GM04504 (cell line): ENCODE measurements at places on chromosomes 3 and 15.

DNA sequence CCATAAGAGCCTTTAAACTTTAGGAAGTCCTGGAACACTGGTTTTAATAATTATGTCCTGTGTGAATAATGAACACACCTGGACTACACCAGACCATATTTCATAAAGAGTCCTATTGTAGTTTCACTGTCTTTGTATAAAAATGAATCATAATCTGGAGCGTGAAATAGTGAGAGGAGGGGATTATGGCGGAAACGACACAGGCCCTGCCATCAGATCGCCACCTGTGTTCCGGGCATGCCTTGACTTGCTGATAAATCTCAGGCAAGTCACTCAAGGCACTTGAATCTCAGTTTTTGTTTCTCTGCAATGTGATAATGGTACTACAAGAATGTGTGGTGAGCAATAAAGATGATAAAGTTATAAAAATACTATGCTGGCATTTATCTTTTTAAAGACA is 995.5 kb downstream of the MCTP2 start:
- no peak for DNase-seq

DNA sequence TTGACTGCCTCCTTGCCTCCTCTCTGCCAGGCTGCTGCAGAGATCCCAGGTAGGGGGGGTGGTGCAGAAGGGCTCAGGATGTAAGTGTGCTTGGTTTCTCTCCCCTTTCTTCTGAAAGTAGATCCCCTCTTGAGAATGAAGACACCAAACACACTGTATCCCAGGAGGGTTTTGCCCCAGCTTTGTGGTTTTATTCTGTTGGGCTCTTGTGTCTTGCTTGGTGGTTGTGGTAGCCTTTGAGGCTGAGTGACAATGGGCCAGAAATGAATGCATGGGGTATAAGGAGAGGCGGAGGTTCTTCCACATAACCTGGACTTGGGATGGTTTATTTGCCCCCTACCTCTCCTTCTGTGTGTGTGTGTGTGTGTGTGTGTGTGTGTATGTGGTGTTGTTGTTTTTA is 5.7 kb downstream of the PDIA5 start:
- no peak for DNase-seq

- no peak for DNase-seq
These were observed 30.2 kb upstream of the PYGO1 start for GRCh38 chr15:55618387-55618786.

- no peak for DNase-seq
These were observed 232.3 kb upstream of the MRPL3 start for GRCh38 chr3:131735116-131735515.

- DNase-seq, result no peak
These were observed 3.5 kb downstream of the FURIN start for GRCh38 chr15:90871716-90872485.

GRCh38 chr3:105829871-105830622 is 38.8 kb downstream of the CBLB start:
- DNase-seq, result no peak

GRCh38 chr15:37095770-37096557 is 4.4 kb downstream of the MEIS2 start:
- no peak for DNase-seq

GRCh38 chr3:140832883-140833282 is 108.8 kb upstream of the SLC25A36 start:
- no peak for DNase-seq

DNA sequence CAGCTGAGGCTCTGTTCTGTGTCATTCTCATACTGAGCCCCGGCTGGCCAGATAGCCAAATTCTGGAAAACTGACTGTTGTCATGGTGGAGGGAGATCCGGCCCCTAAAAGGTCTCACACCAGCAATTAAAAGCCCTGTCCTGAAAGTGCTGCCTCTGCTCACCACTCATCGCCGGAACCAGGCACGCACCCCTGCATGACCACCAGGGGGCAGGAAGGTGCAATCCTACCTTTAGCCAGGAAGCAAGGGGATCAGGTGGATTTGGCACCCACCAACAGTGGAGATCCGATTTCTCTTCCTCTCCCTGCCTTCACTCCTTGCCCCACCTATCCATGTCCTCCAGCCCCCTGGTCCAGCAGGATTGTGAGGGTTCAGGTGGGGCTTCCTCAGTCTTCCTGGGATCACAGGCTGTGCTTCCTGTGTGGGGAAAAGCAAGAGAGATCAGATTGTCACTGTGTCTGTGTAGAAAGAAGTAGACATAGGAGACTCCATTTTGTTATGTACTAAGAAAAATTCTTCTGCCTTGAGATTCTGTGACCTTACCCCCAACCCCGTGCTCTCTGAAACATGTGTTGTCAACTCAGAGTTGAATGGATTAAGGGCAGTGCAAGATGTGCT is 16.1 kb upstream of the CACNA2D2 start:
- DNase-seq, result peak; percentile 6

DNA sequence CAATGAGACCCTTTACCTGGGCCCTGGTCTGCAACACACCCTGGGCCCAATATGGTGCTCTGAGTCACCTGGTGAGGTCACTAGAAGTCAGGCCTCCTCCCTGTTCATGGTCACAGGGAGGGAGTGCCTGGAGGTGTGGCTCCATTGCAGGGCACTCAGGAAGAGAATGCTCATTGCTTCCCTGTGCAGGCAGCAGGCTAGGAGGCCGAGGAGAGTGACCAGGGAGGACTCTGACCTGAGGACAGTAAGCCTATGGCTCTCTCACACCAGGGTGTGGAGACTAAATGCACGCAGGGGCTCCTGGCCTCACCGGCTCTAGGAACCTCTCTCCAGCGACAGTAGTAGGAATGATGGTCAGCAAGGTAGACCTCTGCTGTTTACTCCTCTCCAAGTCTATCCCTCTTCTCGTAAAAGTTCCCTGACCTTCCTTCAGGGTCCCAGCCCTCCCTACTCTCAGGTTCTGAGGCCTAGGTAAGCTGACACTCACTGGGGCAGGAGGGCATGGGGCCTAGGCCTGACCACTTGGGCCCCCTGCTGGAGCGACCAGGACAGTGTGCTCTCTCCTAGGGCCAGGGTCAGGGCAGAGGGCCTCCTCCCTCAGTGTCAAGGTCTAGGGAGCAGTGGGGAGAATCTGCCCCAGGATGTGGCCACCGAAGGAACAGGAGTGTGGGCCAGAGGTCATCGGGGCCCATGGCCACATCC is 9.6 kb upstream of the SLCO2A1 start:
- no peak for DNase-seq

DNA sequence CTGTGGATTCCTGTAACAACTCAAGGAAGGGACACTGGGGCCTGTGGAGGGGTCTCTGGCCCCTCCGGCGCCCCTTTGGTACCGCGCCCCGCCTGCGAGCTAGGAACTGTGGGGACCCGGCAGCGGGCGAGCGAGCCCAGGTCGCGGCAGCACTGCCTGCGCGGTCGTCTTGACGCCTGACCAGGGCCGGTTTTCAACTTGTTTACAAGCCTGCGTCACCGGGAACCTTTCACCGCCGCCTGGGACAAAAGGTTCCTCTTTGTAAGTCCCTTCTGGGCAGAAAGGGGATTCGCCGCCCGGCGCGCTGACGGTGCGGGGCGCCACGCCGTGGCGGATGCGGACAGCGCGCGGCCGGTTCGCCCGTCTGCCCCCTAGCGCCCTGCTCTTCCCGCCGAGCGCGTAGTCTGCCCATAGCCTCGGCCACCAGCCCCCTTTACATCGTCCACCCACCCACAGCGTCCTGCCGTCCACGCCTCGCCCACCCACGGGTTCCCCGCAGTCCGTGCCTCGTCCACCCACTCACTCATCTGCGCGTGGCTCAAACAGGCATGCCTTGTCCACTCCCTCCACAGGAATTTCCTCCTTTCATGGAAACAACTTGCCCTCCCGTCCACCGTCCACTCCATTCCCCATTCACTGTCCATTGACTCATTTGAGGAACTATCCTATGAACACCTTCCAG is 5.5 kb upstream of the CFAP100 start:
- peak; percentile 59 for DNase-seq

DNA sequence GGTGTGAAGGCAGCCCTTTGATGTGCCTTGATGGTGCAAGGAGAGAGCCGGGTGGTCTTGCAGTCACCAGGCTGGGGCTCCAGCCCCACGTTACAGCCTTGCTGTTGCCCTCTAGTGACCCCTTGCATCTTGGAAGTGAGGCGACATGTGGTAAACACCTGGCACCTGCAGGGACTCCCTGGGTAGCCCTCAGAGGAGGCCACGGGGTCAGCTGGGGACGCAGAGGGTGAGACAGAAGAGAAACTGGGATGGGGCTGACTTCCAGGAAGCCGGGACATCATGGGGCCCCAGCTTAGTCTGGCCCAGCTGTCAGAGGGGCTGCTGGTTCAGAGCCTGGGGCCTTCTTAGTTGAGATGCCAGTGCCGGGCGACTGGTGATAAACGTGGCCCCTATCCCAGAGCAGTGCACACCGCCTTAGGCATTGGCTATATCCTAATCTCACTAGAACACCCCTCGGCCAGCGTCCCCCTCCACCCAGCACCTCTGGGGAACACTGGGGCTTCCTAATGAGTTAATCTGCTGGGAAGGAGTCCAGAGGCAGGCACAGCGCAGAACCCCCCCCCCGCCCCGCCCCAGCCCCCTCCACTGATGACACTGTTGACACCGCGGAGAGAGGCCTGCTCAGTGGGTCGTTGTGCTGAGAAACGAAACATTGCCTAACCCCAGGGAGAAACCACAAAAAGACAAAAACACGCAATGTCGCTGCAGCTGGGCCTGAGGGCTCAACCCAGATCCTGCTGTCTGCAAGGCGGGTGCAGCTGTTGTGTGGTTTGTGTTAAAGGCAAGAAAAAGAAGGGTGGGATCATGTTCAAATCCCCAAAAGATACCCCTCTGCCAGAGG is 60.5 kb upstream of the KLF13 start:
- peak; percentile 14 for DNase-seq

GRCh38 chr3:73765878-73766545 is 141.3 kb upstream of the PDZRN3 start:
- no peak for DNase-seq

DNA sequence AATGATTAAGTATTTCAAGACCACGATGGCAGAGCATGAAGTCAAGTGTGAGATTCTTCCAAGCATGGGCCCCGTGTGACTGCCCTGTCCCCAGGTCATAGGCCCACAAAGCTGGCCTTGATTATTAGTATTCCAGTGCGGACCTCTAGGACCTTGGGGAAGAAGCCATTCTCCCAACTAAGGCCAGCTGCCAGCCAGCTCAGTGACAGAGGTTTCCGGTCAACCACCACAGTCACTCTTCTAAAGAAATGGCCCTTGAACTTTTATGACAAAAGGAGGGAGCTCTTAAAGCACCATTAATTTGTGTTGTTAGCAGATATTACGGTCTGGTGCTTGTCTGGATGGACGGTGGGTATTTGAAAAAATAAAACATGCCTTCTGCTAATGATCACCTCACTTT is 28.0 kb downstream of the FAM3D start:
- no peak for DNase-seq

DNA sequence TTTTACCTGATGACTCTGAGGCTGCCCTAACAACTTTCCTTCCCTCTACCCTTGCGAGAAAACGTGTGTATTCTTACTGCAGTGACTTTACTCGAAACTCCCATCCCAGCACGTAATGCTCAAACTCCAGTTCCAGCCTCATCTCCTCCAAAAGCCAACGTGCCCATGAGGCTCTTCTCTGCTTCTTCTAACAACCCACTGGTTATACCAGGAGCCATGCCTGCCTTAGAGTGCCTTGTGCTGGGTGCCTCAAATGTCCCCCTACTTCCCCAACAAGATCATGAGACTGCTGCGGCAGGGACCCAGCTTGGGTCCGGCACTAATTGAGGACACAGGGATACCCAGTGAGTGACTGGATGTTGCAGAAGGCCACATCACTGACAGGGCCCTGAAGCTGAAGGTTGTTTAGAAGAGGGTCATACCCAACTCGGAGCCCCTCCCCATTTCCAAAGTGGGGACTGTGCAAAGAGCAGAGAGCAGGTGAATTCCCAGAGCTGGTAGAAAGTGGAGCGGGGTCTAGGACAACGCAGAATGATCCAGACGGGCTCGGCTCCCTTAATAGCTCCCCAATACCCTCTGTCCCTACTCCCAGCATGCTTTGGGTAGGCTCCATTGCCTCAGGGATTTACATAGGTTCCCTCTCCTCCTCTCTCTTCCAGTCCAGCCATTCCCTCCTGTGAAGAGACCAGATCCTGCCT is 71.4 kb downstream of the BDH1 start:
- DNase-seq, result no peak

DNA sequence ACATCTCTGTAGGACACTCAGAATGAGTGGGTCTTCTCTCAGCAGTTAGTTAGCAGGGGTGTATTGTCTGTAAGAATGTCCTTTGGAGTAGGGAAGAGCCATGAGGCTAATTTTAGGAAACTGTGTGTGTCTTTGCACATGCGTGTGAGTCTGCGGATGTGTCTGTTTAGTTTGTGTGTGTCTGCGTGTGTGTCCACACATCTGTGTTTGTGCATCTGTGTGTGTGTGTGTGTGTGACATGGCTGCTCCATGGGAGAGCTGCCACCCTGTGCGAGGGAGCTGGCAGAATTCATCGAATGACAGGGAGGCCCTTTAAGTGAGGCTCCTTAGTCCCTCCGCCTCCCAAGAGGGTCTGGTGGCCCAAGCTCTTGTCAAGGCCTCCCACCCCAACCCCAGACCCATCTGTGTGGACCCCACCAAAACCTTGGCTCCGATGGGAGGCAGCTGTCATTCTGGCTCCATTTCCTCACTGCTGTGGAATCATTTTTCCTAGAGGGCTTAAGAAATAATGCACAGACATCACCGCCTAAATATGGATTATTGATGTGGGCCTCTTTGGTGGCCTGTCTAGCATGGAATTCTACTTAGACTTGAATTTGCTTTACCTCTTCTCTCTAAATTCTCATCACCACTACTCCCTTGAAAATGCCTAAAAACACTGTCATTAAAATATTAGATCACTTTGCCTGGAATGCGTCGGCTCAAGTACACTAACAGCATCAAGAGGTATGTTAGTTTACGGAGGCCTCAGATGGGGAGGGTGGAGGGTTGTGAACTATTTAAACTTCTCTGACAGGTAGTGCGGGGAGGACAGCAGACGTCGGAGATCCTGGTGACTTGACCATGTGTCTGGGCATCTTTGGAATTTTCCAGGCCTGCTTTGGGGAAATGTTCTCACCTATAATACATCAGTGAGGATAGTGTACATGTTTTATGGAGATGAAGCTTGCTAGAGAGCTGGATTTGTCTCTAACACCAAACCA is 9.4 kb downstream of the ESYT3 start:
- DNase-seq, result no peak

DNA sequence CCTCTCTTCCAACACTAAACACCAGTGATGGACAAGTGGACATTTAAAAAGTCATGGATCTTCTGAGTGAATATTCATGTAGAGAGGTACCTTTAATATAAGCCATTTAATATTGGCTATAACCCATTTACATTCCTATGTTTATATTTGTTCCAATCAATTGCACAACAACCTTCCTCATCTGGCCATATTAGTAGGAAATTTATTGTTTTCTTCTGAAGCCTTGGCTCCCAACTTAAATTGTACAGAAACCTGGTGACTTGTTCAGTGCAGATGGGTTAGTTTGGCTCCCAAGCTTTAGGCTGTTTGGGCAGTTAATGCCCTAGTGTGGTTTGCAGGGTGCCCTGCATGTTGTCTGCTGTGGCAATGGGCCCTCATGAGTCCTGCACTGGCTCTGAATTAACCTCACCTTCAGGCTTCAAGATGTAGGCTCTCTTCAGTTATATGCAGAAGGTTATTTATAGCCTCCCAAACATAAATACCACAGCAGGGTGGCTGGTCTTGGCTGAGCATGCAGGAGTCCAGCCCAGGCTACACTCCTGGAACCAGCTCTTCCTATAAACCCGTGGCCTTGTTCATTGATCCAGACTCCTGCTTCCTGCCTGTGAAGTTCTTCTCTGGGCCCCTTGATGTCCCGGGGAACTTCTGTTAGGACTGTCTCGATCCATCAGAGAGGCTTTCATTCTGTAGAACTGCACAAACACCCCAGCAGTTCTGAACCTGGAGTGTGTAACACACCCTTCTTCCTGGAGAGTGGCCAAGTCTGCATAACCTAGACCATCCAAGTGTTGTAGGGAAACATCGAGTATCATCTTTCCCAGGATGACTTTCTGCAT is 57.0 kb downstream of the DUT start:
- no peak for DNase-seq
